ENCODE measurements at places on chromosomes 7 and 10.

DNA sequence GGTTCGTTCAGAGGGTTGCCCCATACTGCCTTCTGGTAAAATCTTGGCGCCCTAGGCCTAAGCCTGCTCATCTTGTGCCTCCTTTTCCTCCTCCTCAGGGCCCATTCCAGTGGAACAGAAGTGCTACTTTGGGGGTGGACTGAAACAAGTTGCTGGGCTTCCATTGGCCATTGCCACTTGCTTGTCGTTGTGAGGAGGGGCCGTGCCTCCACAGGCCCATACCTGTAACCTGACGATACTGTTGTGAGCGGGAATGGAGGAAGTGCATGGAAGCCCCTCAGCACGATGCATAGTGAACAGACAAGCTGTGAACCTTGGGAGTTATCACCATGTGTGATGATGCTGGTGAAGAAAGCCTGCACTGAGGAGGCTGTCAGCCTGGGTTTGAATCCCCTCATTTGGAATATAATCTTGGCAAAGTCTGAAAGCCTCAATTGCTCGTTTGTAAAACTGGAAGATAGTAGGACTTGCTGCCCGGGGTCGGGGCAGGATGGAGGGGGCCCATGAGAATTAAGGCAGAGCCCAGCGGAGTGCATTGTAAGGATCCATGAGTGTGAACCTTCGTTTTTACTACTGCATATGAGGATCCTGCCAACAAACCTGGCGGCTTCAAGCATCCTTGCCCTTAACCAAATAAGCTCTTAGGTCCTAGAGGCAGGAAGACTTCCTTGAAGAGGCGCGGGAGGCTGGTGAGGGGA lies 671 bp upstream of the PAPSS2 start:
- no peak for DNase-seq

GRCh38 chr10:71657604-71658466 lies 61.7 kb downstream of the C10orf105 start:
- DNase-seq, result no peak

- no peak for DNase-seq
Observed at GRCh38 chr10:132383101-132383500, 13.9 kb upstream of the PWWP2B start.

- DNase-seq, result no peak
Observed at GRCh38 chr10:58104351-58104751, 163.3 kb downstream of the IPMK start.

GRCh38 chr7:148773334-148773733 lies 74.6 kb downstream of the CUL1 start:
- no peak for DNase-seq

GRCh38 chr10:70186571-70186970 lies 16.3 kb upstream of the SAR1A start:
- DNase-seq, result no peak

- DNase-seq, result no peak
Observed at GRCh38 chr10:72255977-72256729, 17.6 kb upstream of the DDIT4 start.

DNA sequence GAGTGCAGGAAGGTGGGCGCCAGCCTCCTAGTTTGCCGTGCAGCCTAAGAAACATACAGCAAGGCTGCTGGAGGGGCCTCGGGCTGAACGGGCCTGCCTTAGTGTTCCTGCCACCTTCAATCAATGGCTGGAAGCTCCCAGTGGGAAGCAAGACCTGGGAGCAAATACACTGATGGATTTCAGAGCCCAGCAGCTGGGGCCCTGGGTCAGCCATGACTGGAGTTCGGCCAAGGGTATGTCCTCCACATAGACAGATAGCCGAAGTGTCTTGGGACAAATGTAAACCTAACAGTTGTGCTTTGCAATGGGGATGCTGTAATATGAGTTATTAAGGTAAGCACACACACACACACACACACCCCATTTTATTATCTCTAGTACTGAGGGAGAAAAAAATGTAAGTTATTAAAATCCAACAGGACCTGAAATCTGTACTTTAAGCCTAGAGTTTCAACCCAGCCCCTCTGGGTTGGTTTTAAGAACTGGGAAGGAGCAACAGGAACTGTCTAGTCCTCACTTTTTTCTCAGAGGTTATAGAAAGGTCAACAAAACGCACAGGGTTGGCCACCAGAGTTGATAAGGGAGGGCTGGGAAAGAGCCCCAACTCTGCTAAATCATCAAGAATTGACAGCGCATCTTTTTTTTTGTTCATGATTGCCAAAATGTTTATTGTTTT lies 50.0 kb upstream of the CELF2 start:
- no peak for DNase-seq

- no peak for DNase-seq
Observed at GRCh38 chr7:3094701-3095445, 51.2 kb upstream of the CARD11 start.

GRCh38 chr7:44470628-44471245 lies 19.7 kb downstream of the NUDCD3 start:
- no peak for DNase-seq

DNA sequence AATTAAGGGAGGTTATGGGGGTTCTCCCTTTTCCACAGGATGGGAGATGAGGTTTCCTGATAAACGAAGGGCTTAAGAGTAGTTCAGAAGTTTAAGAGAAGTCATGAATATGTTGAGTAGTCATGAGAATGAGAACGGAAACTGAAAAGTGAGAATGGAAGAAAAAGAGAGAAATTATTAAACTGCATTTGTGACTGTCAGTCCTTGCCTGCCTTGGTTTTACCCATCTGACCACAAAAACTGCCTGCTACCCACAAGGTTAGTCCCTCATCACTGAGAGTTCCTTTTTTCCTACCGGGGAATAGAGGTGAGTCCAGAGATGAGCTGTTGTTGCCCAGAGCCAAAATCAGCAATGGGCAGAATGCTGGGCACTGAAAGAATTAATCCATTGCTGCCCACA lies 174.1 kb upstream of the BET1 start:
- no peak for DNase-seq

- DNase-seq, result no peak
Observed at GRCh38 chr10:113534423-113534822, 18.4 kb upstream of the HABP2 start.

DNA sequence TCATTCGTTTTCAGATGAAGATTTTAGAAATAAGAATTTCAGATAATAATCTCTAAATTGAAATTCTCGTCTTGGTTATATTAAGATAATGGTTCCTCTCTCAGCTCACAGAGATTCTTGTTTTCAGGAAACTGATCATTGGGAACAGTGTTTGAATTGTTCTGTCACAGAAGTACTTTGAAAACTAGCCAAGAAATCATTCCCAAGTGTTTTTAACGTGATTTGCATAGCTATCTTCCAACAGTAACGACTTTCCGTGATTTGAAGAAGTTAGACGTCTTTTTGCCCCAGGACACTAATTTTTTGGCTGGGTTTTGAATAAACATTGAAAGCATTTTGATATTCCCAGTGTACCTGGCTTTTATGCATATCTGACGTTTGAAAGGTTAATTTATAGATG lies 116.0 kb downstream of the CDCA7L start:
- no peak for DNase-seq

GRCh38 chr10:26792758-26793495 lies 67.8 kb downstream of the ABI1 start:
- no peak for DNase-seq

DNA sequence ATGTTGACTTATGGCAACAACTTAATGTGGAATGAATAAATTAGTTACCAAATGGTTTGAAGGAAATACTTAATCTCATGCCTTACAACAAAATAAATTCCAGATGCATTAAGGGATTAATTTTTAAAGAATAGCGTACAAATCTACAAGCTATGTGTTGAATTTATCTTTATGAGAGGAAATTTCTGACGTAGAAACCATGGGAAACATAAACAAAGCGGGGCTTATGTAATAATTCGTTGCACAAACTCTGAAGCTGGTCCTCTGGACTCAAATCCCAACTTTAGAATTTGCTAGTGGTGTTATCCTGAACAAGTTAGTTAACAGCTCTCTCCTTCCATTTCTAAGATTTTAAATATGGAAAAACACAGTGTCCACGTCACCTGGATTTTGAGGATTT lies 137.4 kb upstream of the CALCR start:
- no peak for DNase-seq

- DNase-seq, result no peak
Observed at GRCh38 chr10:26567351-26567721, 129.2 kb downstream of the APBB1IP start.

GRCh38 chr10:78899996-78900714 lies 168.6 kb upstream of the ZMIZ1 start:
- DNase-seq, result no peak

DNA sequence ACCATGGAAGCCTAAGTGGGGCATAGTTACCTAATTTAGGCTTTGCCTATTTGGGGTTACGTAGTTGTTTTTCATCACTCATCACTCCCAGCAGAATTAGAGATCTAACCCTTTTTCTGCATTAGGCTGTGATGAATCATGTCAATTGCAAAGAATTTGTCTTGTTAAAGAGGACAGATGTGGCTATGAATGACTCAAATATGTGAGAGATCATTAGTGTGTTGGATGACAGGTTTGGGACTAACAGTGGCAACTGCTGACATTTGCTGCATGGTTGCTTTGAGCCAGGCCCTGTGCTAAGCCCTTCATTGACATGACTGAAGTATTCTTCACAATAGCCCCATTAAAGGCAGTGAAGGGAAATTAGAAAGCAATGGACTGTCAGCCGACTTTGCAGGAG lies 83.4 kb upstream of the BMPER start:
- no peak for DNase-seq

DNA sequence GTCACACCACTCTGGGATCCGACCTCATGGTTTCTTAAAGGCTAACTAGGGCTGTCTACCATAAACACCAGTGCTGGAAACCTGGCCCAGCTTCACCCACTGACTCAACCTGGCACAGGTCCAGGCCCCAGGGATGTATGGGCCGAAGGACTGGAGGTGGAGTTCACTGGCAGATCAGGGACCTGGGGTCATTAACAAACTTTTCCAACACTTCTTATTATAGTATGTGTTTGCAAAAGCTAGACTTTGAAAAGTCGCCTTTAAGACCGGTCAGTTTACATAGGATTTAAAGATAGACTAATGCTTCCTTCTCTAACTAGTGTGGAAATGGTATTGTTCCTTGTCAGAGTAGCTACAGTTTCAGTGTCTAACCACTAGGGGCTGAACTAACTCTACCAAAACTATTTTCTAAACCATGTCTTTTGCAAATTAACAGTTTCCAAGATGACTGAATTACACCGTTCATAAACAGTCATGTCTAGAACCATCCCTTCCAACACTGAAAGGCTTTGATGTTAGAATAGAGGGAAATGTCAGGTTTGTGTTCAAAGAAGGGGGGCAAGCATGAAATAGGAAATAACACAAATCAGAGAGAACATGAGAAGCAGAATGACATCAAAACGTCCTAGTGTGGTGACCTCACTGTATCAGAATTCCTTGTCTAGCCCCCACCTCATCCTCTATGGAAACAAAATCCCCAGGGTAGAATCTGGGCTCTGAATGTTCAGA lies 29.7 kb downstream of the STN1 start:
- no peak for DNase-seq

- DNase-seq, result no peak
Observed at GRCh38 chr7:25122373-25122772, 2.7 kb downstream of the CYCS start.

DNA sequence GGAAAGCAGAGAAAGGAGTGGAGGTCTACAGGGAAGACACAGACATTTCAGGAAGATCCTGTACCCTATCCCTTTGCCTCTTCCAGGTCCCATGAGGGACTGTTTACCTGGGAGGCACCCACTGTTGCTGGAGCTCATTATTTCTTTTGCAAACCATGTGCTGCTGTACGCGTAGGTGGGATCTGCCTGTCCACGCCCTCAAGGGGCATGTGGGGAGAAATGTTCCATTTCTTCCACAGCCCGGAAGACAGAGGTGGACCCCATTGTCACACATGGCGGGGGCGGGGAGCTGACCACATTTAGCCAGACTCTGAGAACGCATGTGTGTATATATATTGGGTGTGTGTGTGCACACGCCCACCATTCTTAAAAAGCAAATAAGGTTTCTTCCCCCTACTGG lies 2.0 kb downstream of the PLXNA4 start:
- no peak for DNase-seq

GRCh38 chr7:101106386-101106785 lies 20.5 kb upstream of the SERPINE1 start:
- no peak for DNase-seq

GRCh38 chr7:1418505-1419309 lies 40.6 kb downstream of the MICALL2 start:
- no peak for DNase-seq

DNA sequence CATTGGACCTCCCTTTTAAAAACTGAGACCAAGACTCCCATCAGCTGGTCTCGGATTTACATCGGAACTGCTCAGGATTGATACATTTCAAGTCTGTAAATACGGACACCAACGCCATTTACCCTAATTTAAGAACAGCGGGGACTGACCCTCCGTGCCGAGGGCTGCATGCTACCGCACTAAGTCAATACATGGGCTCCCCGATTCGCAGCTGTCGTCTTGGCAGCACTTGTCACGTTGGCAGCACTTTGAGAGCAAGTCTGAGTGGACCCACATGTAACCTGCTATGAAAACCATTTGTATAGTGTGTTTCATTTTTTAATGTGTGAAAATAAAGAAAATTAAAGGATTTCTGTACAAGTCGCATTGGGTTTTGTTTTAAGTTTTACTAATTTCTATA lies 83.4 kb downstream of the EZH2 start:
- no peak for DNase-seq

DNA sequence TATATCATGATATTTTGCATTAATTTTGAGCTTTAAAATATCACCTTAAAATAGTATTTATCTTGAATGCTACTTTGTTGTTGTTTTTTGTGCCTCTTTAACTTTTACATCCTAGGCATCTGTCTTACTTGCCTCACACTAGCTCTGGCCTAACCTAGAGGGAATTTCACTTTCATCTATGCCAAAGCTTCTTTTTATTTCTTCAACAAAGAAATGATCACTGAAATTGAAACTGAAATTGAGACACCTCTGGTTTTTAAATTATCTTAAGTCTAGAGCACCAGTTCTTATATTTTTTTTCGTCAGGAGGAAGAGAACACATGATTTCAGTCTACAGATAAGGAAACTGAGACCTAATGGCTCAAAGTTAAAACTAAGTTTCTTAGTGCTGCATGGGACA lies 3.5 kb upstream of the SCIN start:
- DNase-seq, result no peak
